GM10248 (cell line): ENCODE measurements at places on chromosomes 13 and 19.

DNA sequence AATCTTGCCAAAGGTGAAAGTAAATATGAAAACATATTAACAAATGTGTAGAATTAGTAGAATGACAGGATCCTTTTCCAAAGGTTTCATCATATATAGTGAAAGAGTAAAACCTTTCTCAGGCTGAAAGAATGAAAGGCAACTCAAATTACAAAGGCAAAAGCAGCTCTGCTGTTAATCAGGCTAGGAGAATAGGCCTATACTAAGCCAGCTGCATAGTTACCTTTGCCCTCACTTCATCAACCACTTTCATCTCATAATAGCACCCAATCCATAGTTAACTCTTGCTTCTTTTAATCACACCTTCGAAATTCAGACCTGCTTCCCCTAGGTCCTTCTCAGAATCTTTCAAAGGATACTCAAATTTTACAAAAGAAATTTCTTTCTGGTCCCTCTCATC is 1167.6 kb upstream of the ATXN8OS start:
- no peak for DNase-seq

DNA sequence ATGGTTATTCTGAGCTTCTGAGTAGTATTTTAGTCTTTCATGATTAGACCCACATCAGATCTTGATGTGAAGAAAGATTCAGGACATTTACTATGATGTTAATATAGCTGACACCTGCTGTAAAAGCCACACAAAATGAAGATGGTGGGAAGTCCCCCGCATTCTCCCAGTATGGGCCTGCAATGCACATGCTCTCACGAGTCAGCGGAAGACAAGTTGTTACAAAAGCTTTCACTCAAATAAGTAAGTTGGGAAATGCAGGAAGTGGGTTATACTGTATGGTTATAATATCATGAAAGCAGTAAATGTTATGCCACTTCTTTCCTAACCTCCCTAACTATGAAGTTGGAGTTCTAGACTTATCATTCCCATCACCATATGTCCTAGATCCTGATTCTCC is 171.9 kb downstream of the KLF5 start:
- DNase-seq, result no peak

- DNase-seq, result no peak
Measured at GRCh38 chr19:47243364-47243775, 12.4 kb upstream of the BBC3 start.

GRCh38 chr13:51950722-51951121 is 60.5 kb downstream of the ATP7B start:
- DNase-seq, result no peak
